ENCODE measurements at places on chromosomes 11 and 22.

DNA sequence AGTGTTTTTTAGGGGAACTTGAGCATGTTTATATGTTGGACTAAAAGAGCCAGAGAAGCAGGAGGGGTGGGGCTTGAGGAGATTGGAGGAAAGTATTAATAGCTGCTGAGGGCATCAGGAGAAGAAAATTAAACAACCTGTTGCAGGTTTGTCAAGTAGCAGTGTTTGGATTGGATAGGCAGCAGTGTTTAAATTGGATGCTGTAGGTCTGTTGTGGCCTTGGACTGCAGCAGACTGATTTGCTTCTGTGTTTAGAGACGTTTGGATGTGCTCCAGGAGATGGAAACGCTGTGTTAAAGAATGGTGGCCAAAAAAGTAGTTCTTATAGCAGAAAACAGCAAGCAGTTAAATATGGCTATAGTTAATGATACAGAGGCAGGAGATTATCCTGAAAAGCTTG lies 5.7 kb downstream of the EIF3L start:
- DNase-seq = no peak

DNA sequence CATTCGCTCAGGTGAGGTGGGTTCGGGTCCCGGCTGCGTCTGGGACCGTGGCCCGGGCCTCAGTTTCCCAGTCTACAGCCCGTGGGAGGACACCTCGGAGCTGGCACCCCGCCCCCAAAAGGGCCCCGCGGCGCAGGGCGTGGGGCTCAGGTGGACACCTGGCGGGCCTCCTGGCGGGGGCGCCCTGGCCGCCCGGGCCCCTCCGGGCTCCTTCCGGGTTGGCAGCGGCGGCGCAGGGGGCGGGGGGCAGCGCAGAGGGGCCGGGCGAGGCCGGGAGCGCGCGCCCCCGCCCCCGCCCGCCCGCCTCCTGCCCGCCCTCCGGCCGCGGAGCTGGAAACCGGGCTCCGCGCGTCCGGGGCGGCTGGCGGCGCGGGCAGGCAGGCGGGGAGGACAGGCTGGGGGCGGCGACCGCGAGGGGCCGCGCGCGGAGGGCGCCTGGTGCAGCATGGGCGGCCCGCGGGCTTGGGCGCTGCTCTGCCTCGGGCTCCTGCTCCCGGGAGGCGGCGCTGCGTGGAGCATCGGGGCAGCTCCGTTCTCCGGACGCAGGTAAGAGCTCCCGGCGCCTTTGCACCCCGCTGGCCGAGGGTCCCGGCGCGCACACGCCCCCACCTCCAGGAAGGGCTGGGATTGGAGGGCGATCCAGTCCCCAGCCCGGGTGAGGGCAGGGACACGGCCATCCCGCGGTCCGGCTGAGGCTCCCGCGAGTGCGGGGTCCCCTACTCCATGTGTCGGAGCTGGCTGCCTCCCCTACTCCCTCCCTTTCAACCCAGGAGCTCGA lies at the start of gene EMID1:
TSS of gene EMID1 (plus strand) at position 303 of the 778 bp plus-strand sequence. CDS start at position 446, 143 bp downstream.
- no peak for DNase-seq

DNA sequence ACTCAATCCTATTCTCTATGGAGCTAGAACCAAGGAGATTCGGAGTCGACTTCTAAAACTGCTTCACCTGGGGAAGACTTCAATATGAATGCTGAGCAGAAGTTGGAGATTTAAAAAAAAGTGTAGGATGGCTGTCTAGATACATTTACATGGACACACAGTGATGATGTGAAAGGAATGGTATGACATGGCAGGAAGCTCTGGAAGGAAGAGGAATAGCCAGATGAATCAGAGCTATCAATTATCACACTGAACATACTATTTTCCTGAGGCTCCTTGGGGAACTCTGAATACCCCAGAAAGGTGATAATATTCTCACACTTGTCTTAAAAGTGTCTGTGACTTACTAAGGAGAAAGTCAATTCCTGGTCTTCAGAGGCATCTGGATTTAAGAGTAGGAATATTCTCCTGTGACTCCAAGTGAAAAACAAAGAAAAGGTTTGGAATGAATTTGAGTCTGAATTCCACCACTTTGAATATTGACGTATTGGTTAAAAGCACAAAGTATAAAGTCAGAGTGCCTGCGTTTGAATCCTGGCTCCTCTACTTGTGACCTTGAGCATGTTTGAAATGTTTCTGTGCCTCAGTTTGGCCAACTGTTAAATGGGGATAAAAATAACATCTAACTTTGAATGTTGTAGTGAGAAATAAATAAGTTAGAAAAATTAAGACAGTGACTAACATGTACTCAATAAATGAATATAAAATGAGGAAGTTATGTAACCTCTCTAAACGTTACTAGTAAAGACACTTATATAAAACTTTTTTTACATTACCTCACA lies 1.3 kb downstream of the OR52D1 start:
- peak; percentile 1 for DNase-seq

- no peak for DNase-seq
These were observed 1256.1 kb upstream of the CNTN5 start for GRCh38 chr11:97764605-97765004.

DNA sequence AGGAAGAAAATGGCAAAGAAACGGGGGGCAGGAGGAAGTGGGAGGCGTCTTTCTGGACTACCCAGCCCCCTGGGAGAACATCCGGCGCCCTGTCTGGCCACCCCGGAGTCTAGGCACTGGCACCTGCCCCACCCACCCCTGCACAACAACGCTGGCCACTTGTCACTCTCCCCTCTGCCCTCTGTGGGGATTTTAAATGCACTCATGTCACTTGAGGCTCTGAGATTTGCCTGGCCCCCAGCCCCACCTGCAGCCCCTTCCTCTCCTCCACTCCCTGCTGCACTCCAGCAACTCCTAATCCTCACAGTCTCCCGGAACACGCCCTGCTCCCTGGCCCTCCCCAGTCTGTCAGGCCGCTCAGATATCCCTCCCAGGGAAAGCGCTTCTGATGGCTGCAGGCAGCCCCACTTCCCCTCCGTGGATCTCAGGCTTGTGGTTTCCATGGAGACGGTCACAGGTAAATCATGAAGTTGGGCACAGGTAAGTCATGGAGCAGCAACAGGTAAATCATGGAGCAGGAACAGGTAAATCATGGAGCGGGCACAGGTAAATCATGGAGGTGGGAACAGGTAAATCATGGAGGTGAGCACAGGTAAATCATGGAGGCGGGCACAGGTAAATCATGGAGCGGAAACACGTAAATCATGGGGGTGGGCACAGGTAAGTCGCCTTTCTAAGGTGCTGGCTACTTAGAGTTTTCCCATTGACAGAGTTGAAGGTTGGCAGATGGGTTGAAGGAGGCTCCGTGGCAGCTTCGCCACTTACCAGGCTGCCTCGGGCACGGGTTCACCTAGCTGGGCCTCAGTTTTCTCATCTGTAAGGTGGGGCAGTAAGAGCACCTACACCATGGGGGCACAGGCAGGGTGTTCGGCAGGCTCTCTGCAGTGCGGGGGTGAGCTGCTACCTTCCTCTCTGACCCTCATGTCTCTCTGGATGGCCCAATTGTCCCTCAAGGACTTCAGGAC lies 79.0 kb upstream of the SHISAL1 start:
- no peak for DNase-seq

DNA sequence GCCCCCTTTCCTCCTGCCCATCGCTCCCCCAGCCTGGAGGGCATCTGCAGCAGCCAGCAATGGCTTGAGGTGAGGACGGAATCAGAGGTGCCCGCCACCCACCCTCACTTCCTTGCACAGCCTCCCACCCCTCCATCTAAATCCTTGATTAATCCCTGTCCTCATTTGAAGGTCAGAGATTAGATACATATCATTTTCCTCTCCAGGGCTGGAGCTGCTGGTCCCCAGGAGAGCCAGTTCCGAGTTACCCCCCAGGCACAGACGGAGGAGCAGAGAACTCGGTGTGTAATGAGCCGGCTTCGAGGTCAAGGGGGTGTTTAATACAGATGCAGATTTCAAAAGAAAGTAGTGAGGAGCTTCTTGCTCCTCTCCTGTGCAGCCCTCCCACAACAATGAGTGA lies 542.1 kb downstream of the MN1 start:
- DNase-seq = no peak

- no peak for DNase-seq
These were observed 2.0 kb downstream of the P2RX3 start for GRCh38 chr11:57340039-57340615.

GRCh38 chr11:1304380-1304779 lies 5.1 kb downstream of the TOLLIP start:
- no peak for DNase-seq

GRCh38 chr11:30254307-30255298 lies 23.8 kb downstream of the FSHB start:
- DNase-seq = peak; percentile 14

GRCh38 chr11:40119661-40120060 lies 1339.8 kb downstream of the LRRC4C start:
- DNase-seq = no peak

DNA sequence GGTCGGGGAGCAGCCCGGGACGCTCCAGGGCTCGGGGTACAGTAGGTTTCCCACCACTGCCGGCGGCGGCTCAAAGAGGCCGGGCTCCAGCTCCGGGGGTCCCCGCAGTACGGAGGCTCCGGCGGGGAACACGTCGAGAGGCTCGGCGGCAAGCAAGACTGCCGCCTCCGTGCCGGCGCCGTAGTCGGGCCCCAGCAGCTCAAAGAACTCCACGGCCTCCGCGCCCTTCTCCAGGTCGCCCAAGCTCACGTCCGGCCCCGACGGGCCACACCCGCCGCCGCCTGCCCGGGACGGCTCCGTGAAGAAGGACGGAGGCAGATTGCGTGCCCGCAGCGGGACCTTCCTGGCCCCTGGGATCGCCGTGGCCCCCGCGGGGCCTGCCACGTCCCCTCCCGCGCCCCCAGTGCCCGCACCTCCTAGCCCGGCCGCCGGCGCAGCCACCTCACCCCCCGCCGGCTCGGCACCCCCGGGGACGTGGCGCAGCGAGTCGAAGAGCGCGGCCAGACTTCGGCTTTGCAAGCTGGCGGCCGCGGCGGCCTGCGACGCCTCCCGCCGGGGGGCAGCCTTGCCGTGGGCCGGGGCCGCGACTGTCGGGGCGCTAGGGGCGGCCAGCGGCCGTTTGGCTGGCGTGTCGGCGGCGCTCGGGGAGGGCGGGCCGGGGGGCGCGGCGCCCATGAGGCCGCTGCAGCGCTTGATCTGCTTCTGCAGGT lies 775 bp downstream of the FAM181B start:
- no peak for DNase-seq

DNA sequence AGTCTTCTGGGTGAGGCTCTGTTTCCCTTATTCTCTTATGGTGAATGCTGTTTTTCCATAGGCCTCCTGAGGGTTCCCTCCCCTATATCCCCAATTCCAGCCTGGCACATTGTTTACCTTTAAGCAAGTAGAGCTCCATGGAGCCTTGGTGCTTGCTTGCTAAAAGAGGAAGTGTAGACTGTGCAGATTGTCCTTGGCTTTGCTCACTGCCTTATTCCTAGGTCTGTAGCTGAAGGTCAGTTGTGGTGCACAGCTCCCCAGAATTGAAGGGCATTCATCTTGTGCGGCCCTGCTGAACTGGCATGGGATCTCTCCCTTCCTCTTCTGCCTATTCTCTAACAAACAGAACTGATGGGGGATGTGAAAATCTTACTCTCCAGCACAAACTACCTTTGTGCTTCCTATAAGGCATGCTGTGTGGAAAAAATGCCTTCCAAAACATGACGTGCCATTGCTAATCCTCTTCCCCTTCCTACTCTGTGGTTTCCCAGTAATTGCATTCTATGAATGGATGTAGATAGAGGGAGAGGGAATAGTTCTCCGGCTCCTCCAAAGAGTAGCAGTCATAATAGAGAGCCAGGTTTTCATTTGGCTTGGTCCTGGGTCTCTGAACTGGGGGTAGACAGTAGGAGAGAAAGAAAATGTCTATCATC lies 34.2 kb upstream of the PLET1 start:
- peak; percentile 49 for DNase-seq

DNA sequence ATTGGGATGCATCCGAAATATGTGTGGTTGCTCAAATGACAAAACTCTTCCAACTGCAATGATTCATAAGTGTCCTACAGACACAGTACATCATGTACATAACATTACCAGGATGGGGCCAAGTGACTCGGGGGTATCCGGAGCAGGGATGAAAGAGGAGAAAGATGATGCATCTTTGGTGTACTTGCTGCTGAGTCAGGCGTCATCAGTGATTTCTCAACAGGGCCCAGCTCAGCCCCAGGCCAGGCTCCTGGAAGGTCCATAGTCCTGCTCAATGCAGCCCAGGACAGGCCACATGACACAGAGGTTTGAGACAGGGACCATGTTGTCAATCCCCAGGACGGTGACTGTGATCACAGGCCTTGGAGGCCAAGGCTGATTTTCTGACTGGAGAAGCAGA lies 59.3 kb downstream of the GGTLC2 start:
- no peak for DNase-seq

GRCh38 chr22:46842606-46843005 lies 80.2 kb downstream of the TBC1D22A start:
- DNase-seq = no peak

DNA sequence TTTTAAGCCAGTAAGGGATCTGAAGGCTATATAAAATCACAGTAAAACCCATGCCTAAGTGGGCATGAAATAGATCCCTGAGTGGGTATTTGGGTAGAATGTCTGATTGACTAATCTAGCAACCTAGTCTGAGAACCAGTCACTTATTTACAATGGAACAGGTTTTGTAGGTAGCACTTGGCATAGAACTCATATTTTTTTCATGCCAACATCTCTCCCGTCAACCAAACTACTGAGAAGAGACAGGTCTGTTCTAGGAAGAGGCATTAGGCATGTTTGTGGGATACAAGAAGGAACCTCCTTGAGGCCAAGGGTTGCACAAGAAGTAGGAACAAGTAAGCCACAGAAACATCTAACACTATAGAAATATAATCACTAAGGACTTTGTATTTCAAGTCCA lies 840.4 kb upstream of the TENM4 start:
- DNase-seq = no peak
